SK-N-SH (cell line): ENCODE measurements at places on chromosomes 12 and 14. TPM values are rescaled to one million over a fixed set of nuclear protein-coding genes. Genes with fewer than 3 reads are reported as not detected.

GRCh38 chr12:95830335-95831089 is 28.2 kb upstream of the SNRPF start:
- no peak for DNase-seq
- no peaks in the 10 kb centered on the region for H3K36me3 ChIP-seq
- no peak overlapping the region for H3K4me3 ChIP-seq
- peaks cover 3% of the 10 kb centered on the region; the same call in 1 of the 2 replicates for H3K4me1 ChIP-seq
- H3K27ac ChIP-seq, result no peak overlapping the region
- H3K27me3 ChIP-seq, result peaks cover 23% of the 10 kb centered on the region

- no peaks in the 10 kb centered on the region for H3K36me3 ChIP-seq
- no peak for DNase-seq
- H3K4me1 ChIP-seq, result no peaks in the 10 kb centered on the region
- no peak overlapping the region for H3K27ac ChIP-seq
- no peak overlapping the region for H3K4me3 ChIP-seq
These were observed 558.3 kb downstream of the GALC start for GRCh38 chr14:87434680-87435079.

DNA sequence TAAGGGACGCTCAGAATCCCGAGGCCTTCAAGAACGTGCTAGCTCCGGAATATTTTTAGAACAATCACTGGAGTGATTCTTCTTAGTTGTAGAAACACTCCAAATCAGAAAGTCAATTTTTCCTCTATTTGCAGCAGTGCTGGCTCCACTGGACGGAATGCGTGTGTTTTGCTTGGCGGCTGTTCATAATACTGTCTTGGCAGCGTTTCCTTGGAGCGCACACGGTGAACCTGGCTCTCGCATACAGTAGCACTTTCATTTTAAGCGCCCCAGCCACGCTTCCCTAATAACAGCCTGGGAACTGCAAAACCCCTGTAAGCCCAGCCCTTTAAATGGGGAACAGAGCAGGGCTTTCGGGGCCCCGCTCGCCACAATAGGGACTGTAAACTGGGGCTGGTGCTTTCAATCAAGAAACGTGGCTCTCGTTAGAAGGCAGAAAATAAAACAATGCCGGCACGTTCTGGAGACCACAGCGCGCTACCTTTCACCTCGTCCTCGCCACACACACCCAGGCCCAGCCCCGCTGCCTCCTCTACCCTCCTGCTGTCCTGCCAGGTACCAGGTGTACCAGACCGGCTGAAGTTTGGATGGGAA is 79.9 kb downstream of the BCL11B start:
- no peak overlapping the region for H3K27ac ChIP-seq
- no peak overlapping the region for H3K4me3 ChIP-seq
- H3K36me3 ChIP-seq, result no peaks in the 10 kb centered on the region
- DNase-seq, result no peak

DNA sequence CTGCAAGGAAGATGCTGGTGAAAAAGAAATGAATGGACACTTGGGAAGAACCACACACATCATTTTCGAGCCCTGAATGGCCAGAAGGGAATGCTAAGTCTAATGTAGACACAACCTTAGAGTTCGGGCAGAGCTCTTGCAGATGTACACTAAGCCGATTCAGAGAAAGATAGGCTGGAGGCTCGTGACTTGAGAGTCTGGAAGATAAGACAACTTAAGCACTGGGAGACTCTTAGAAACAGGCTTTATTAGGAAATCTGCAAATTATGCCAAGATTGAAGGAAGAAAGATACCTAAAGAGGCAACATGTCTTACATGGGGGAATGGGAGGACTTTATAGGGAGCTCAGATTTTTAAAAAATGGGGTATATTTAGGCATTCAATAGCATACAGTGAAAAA is 13.5 kb downstream of the TBPL2 start:
- no peaks in the 10 kb centered on the region for H3K4me1 ChIP-seq
- H3K4me3 ChIP-seq, result no peak overlapping the region
- H3K36me3 ChIP-seq, result no peaks in the 10 kb centered on the region
- H3K27me3 ChIP-seq, result no peaks in the 10 kb centered on the region; the same call in 1 of the 2 replicates

The MAP1LC3B2 gene
- 0.76 and 0.81 TPM in 2 replicates for polyA plus RNA-seq

- no peaks in the 10 kb centered on the region for H3K27me3 ChIP-seq
- H3K4me3 ChIP-seq, result no peak overlapping the region
- H3K36me3 ChIP-seq, result no peaks in the 10 kb centered on the region
- no peak overlapping the region for H3K27ac ChIP-seq
These were observed 22.3 kb upstream of the ACTN1 start for GRCh38 chr14:69001375-69001774.

DNA sequence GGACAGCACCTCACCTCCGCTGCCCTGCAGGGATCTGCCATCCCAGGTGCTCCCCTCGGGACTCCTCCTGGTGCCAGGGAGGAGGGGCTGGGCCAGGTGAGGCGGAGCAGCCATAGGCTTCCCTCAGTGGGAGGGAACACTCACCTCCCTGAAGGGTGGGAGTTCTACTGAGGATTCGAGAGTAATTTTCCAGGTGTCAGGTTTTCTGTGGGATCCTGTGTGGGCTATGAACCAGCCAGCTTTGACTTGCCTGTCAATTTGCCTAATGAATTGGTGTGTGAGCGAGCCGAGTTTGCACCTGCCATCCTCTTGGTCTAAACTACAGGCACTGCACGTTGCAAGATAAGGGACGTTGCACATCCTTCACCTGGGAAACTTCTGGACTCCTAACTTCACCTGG is 50.3 kb downstream of the NOC4L start:
- H3K27me3 ChIP-seq, result peaks cover 99% of the 10 kb centered on the region
- no peak for DNase-seq
- H3K27ac ChIP-seq, result no peak overlapping the region
- no peaks in the 10 kb centered on the region for H3K36me3 ChIP-seq
- peaks cover 3% of the 10 kb centered on the region; the same call in 1 of the 2 replicates for H3K4me1 ChIP-seq

The ETFBKMT gene
- 1.3 and 1.6 TPM in 2 replicates for polyA plus RNA-seq

GRCh38 chr14:76666746-76667145 is 94.5 kb upstream of the VASH1 start:
- no peaks in the 10 kb centered on the region; the same call in 1 of the 2 replicates for H3K4me1 ChIP-seq
- no peak overlapping the region for H3K27ac ChIP-seq
- no peaks in the 10 kb centered on the region; the same call in 1 of the 2 replicates for H3K27me3 ChIP-seq
- H3K36me3 ChIP-seq, result no peaks in the 10 kb centered on the region

- H3K27me3 ChIP-seq, result no peaks in the 10 kb centered on the region
- peak; percentile 23 for DNase-seq
- H3K36me3 ChIP-seq, result peaks cover 25% of the 10 kb centered on the region
- peak overlapping the region; percentile 97 for H3K4me3 ChIP-seq
These were observed 624 bp downstream of the M6PR start for GRCh38 chr12:8948701-8949341.

GRCh38 chr12:32191445-32191844 is 84.8 kb downstream of the BICD1 start:
- no peak for DNase-seq
- no peaks in the 10 kb centered on the region for H3K4me1 ChIP-seq
- H3K27ac ChIP-seq, result no peak overlapping the region
- no peaks in the 10 kb centered on the region for H3K27me3 ChIP-seq
- H3K36me3 ChIP-seq, result peaks cover 12% of the 10 kb centered on the region

The SVOP gene
- polyA plus RNA-seq, result 0.07 and 0.08 TPM in 2 replicates

DNA sequence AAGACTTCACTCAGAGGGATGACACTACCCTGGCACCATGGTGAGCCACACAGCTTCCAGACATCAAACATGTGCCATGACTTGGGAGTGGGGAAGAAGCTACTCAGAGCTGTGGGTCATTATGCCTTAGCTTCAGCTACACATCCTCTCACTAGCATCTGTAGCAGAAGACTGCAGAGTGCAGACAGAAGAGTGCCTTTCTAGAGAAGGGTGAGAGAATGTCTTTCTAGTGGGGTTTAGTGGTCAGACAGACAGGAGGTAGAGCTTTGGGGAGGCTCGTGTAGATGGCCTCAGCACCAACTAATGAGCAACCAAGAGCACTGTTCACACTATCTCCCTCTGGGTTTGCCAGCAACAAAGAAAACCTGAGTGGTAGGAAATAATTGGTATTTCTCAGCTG is 4.9 kb upstream of the B4GALNT3 start:
- no peaks in the 10 kb centered on the region for H3K36me3 ChIP-seq
- no peak for DNase-seq
- H3K27me3 ChIP-seq, result peaks cover 34% of the 10 kb centered on the region

DNA sequence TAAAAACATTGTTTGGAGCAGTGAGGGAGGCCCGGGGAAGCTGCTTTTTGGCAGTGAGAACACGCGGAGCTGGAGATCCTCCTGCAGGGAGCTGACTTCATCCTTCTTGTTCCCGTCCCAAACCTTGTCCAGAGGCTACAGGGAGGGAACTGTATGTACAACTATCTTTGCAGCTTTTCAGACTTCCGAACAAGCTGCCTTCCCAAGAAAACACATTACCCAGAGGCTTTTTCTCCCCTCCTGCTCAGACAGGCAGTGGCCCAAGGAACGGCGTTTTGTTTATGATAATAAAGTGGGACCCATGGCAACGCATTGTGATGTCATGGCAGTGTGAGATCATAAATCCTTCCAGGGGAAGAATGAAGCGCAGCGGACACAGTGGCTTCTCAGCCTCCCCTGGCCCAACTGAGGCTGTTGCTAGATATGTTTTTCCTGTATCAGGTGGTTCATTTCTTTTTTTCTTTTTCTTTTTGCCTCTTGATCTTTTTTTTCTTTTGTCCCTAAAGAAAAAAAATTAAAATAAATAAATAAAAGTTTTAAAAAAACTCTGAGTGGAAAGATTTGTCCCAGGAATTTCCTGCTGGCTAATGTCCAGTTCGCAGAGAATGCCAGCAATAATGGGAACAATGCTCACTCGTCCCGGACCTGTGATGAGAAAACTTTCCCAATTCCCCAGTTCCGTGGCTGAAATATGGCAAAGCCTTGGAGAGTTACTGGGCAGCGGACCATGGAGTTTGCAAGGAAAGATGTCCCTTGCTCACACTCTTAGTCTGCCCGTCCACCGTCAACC is 103.4 kb upstream of the MAP1LC3B2 start:
- H3K4me3 ChIP-seq, result no peak overlapping the region
- H3K36me3 ChIP-seq, result no peaks in the 10 kb centered on the region
- H3K27me3 ChIP-seq, result no peaks in the 10 kb centered on the region
- H3K4me1 ChIP-seq, result peaks cover 13% of the 10 kb centered on the region
- peak; percentile 38 for DNase-seq

The SLCO1A2 gene
- polyA plus RNA-seq, result under 0.01 TPM in 1 of 2 replicates, not detected in the other

- no peak for DNase-seq
- H3K4me1 ChIP-seq, result no peaks in the 10 kb centered on the region
- no peak overlapping the region for H3K27ac ChIP-seq
- no peaks in the 10 kb centered on the region for H3K27me3 ChIP-seq
These were observed 134.6 kb downstream of the PTPRR start for GRCh38 chr12:70785896-70786295.

The BMP4 gene
- not detected in 2 replicates for polyA plus RNA-seq

GRCh38 chr14:22210906-22211305 is 378.1 kb downstream of the DAD1 start:
- DNase-seq, result no peak
- no peaks in the 10 kb centered on the region for H3K27me3 ChIP-seq
- H3K27ac ChIP-seq, result no peak overlapping the region
- no peak overlapping the region for H3K4me3 ChIP-seq
- no peaks in the 10 kb centered on the region for H3K36me3 ChIP-seq

GRCh38 chr14:104894331-104895206 is 29.5 kb downstream of the CEP170B start:
- DNase-seq, result peak; percentile 44
- H3K27me3 ChIP-seq, result no peaks in the 10 kb centered on the region
- no peaks in the 10 kb centered on the region for H3K4me1 ChIP-seq
- no peak overlapping the region for H3K27ac ChIP-seq
- no peaks in the 10 kb centered on the region for H3K36me3 ChIP-seq
- no peak overlapping the region for H3K4me3 ChIP-seq

DNA sequence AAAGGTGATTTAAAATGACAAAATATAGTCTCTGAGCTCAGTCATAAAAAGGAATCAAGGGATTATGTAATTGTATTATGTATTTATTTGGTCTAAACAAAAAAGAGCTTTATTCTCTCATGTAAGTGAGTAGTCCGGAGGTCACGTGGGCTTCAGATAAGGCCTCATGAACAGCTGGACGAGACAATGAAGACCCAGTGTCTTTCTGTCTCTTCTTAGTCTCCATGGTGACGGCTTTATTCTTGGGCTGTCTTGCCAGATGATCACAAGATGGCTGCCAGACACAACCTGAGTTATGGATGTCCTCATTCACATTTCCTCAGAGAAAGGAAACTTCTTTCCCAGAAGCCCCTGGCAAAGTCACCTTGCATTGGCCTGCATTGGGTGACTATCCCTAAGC is 98.6 kb downstream of the ARF6 start:
- no peaks in the 10 kb centered on the region for H3K36me3 ChIP-seq
- H3K4me3 ChIP-seq, result no peak overlapping the region
- no peak for DNase-seq
- H3K27ac ChIP-seq, result no peak overlapping the region

- peak overlapping the region; percentile 39 for H3K27ac ChIP-seq
- H3K36me3 ChIP-seq, result no peaks in the 10 kb centered on the region
- 0 out of 2 replicates have a peak, but pooled peaks cover 3% of the 10 kb centered on the region for H3K4me1 ChIP-seq
These were observed 77.8 kb upstream of the MAX start for GRCh38 chr14:65179918-65180724.

The C3AR1 gene
- 1.4 and 1.6 TPM in 2 replicates for polyA plus RNA-seq

DNA sequence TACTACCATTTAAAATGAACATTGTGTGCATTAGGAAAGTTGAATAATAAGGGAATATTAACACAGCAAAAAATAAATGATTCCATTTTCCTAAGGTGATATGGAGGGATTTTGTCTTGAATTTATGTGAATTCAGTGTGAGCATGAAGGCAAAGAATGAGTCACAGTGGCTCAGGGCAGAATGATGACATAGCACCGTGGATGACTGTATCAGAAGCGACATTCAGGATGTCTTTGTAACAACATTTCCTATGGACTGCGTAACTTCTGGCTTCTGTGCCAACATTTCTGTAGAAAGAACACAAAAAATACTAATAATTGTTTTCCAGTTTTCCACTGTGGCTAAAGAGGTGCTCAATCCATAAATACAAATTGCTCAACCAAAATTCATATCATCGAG is 54.6 kb downstream of the TTC8 start:
- H3K4me1 ChIP-seq, result peaks cover 7% of the 10 kb centered on the region
- no peaks in the 10 kb centered on the region for H3K27me3 ChIP-seq
- peaks cover 59% of the 10 kb centered on the region for H3K36me3 ChIP-seq
- no peak for DNase-seq
- peak overlapping the region; percentile 69 for H3K27ac ChIP-seq
- H3K4me3 ChIP-seq, result no peak overlapping the region

The TMEM132C gene
- polyA plus RNA-seq, result not detected in 2 replicates

The KRT81 gene
- polyA plus RNA-seq, result 0.80 and 1.9 TPM in 2 replicates

The SSPN gene
- 5.9 and 11.7 TPM in 2 replicates for polyA plus RNA-seq

DNA sequence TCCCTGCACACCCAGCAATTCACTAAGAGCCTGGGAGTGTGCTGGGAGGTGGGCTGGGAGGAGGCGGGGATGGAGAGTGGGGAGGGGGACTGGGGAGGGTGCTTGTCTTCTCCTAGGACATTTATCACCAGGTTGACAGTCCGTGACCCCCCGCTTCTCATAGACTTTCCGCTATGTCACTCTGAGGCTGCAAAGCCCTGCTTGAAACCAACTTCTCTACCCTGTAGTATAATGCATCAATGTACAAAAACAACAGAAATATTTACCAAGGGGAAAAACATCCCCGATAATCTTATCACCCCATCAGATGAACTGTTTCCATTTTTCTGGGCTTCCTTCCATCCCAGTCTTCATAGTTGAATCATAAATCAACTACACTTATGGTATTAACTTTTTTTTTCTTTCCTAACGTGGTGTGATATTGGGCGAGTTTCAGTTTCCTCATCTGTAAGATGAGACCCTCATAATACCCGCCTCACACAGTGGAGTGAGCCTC is 28.6 kb upstream of the BATF start:
- H3K27ac ChIP-seq, result no peak overlapping the region
- no peaks in the 10 kb centered on the region for H3K27me3 ChIP-seq
- no peak for DNase-seq
